ENCODE measurements at places on chromosomes 4 and X. TPM values are rescaled to one million over a fixed set of nuclear protein-coding genes. Genes with fewer than 3 reads are reported as not detected.

SGMS2 gene
- total RNA-seq, result 0.50 TPM

FAT4 gene
- 1.4 TPM for total RNA-seq

NSG1 gene
- total RNA-seq, result 0.38 TPM

RASGEF1B gene
- total RNA-seq, result 3.9 TPM

FAM236C gene
- not detected for total RNA-seq

ARMCX4 gene
- total RNA-seq, result 7.4 TPM

ADH7 gene
- not detected for total RNA-seq

FAM236A gene
- not detected for total RNA-seq

GRPR gene
- total RNA-seq, result not detected

ZNF330 gene
- total RNA-seq, result 32.4 TPM

TCEAL2 gene
- total RNA-seq, result not detected

JAKMIP1 gene
- 16.3 TPM for total RNA-seq

TBC1D25 gene
- 37.0 TPM for total RNA-seq

UGT2B11 gene
- not detected for total RNA-seq

ARHGAP36 gene
- not detected for total RNA-seq

PAK3 gene
- 0.33 TPM for total RNA-seq

DUX4 gene
- total RNA-seq, result not detected

RRH gene
- total RNA-seq, result 0.31 TPM

SOX3 gene
- not detected for total RNA-seq

SPANXA2 gene
- total RNA-seq, result not detected

USP17L30 gene
- not detected for total RNA-seq

PCGF3 gene
- total RNA-seq, result 54.3 TPM

HS3ST1 gene
- total RNA-seq, result not detected

SLITRK4 gene
- total RNA-seq, result not detected

SMARCA1 gene
- total RNA-seq, result not detected

BTK gene
- 0.38 TPM for total RNA-seq

IL3RA gene
- total RNA-seq, result 13.1 TPM

USP26 gene
- total RNA-seq, result not detected

VSIG1 gene
- not detected for total RNA-seq

HERC6 gene
- 8.0 TPM for total RNA-seq

FRAS1 gene
- 0.17 TPM for total RNA-seq

SLC49A3 gene
- total RNA-seq, result 15.9 TPM

TMEM154 gene
- total RNA-seq, result 23.2 TPM

ART3 gene
- not detected for total RNA-seq

CXCR3 gene
- 2.7 TPM for total RNA-seq

TMEM35A gene
- not detected for total RNA-seq

RAB41 gene
- not detected for total RNA-seq

MAGEB2 gene
- total RNA-seq, result not detected

GATA1 gene
- total RNA-seq, result 0.73 TPM

CISD2 gene
- 31.1 TPM for total RNA-seq

SFRP2 gene
- total RNA-seq, result not detected

MAGEA2 gene
- total RNA-seq, result not detected

HOPX gene
- 281 TPM for total RNA-seq

BEX1 gene
- not detected for total RNA-seq

PALLD gene
- total RNA-seq, result 0.52 TPM

APBB2 gene
- total RNA-seq, result 18.7 TPM

STK32B gene
- total RNA-seq, result not detected

KLB gene
- total RNA-seq, result 0.05 TPM

GAGE13 gene
- not detected for total RNA-seq

DSPP gene
- not detected for total RNA-seq

ITM2A gene
- 37.0 TPM for total RNA-seq

Measured in natural killer cell treated with Interleukin-12 subunit alpha and Interleukin-12 subunit beta and Interleukin-15 and Interleukin-18, amount 100 ng/mL, for 72 hours (primary cell).